ENCODE measurements at places on chromosomes 13 and 19.

DNA sequence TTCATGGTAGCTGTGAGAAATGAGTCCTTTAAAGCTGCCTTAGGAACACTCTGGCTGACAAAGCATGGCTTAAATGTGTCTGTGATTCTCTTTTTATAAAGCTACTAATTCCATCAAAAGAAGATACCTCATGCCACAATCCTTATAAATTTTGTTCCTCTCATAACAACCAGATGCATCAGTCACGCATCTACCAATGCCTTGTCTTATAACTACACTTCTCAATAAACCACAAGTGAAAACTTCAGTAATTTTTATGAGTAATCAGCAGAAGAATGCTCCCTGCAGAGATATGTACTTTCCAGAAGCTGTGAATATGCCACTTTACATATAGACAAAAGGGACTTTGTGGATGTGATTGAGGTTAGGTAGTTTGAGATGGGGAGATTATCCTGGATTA is 147.8 kb downstream of the SUCLA2 start:
- DNase-seq: no peak

DNA sequence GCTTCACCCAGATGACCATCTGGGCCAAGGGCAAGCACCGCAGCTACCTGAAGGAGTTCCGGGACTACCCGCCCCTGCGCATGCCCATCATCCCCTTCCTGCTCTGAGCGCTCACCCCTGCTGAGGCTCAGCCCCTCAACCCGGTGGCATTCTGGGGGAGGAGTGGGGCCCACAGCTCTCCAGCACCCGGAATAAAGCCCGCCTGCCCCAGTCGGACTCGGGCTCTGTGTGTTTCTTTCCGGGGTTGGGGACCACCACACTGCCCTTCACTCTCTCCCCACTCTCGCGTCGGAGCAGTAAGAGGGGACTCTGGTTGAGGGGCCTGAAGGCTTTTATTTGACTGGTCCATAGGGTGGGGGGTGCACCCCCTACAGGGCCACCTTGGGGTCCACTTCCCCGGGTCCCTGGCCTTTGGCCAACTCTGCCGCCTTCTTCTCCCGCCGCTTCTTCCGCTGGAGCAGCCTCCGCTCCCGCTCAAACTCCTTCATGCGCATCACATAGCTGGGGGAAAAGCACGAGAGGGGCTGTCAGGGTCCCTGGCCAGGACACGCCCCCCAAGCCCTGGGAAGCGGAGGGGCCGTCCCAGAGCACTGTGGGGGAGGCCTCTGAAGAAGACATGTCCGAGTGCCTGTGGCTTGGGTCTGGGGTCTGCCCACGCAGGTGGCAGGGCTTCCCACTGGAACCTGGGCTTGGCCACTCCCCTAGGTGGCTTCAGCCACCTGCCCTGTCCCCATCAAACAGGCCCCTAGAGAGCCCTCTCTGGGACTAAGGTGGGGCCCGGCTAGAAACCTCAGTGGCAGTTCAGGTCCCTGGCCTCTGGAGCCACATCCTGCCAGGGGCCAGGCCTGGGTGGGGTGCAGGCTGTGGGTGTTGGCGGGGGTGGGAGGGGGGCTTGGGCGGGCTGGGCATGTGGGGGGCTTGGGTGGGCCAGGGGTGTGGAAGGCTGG is 5.8 kb downstream of the NDUFB7 start:
- no peak for DNase-seq

- DNase-seq: no peak
These were observed 45.4 kb downstream of the CCDC70 start for GRCh38 chr13:51907040-51907732.

DNA sequence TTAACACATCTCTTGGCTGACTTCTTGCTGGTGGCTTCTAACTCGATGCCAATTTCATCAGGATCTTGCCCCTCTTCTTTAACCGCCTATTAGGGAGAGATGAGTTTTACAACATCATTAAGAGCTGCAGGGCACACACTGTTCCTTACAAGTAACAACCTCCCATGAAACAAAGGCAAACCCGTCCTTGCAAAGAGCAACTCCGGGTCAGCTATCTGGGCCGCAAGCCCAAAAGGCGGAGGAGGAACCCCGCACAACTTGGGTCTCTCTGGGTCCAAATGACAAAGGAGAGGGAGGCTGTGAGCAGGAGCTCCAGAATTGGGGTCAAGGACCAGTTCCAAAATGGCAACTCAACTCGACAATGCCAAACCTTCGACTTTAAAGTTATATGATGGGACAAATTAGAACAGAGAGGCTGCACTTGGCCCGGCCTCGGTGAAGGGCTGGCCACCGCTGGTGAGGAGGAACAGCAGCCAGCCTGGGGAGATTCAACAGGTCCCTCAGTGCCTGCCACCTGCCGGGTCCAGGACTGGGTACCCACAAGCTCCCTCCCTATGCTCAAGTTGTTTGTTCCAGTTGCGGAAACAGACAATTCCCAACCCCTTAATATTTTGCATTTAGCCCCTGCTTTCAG is 1.1 kb downstream of the SAFB2 start:
- no peak for DNase-seq

DNA sequence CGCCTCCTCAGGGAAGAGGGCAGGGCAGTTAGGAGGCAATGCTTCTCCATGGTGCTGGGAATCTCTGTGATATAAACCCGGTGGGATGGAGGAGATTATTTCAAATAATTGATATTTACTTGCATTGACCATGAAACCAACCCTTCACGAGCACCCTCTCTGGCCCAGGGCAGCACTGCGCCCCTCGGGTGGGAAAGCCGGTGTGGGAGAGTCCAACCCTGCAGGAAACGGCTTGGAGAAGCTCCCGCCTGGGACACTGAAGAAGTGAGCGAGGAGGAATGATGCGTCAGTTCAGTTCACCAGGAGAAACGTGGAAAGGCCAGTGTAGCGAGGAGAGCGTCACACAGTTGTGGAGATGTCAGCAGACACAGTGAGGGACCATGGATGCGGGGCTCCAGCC is 99.9 kb downstream of the COL4A2 start:
- no peak for DNase-seq

DNA sequence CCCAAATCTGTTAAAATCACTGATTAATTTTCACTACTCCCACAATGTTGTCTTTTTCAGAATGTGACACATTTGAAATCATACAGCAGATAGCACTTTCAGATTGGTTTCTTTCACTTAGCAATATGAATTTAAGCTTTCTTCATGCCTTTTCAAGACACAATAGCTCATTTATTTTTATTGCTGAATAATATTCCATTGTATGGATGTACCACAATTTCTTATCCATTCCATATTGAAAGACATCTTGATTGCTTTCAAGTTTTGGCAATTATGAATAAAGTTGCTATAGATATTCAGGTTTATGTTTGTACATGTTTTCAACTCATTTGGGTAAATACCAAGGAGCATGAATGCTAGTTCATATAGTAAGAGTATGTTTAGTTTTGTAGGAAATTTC is 2635.6 kb upstream of the PCDH20 start:
- DNase-seq: no peak
